ENCODE measurements at places on chromosomes 2 and 18.

GRCh38 chr18:25518716-25519053, 166.7 kb upstream of the ZNF521 start:
- DNase-seq = no peak

- DNase-seq = no peak
These were observed 87.7 kb downstream of the CLIP4 start for GRCh38 chr2:29202819-29203495.

- DNase-seq = peak; percentile 26
These were observed 97.1 kb downstream of the SH3RF3 start for GRCh38 chr2:109226128-109226527.

DNA sequence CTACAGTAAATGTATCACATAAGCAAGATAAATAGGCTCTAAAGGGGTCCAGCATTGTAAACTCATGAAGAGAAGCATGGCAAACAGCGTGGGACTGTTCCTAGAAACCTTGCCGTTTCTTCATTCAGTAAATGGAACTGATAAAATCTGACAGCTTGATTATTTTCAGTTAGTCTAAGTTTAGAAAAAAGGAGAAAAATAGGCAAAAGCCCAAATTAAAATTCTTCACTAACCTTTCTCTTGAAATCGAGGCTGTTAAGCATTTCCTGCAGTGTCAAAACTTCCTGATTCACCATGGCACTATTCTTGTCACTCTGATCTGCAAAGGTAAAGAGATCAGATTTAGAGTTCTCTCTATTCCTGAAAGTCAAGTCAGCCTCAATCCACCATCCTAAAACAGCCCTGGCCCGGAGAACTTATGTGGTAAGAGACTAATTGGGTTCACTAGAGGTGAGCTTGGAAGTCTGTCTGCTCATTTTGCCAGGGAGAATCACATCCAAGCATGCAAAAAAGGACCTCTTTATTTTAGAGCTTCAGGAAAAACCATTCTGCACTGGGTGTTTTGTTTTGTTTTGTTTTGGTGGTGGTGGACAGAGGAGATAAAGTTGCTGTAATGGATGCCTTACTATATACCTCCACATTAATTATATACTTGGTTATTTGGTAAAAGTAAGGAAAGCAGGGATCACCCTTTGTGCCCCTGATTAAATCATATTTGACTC, 52.4 kb upstream of the STAT1 start:
- DNase-seq = no peak

DNA sequence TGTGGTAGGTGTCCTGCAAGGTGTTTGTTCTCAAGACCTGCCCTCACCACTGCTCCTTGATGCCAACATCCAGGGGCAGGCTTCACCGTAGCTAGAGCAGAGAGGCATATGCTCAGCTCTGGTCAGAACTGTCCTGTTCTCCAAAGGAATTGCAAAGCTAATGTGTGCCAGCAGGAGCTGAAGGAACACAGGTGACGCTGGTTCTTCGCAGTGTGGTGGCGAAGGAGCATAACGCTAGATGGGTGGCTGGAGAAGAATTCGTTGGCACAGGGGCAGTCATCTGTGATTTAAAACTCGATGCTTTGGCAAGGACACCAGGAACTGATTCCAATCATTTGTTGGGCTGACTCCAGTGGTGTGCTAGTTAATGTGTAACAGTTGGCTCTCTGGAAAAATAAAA, 11.4 kb upstream of the PER2 start:
- peak; percentile 51 for DNase-seq

- no peak for DNase-seq
These were observed 82.8 kb upstream of the PNPT1 start for GRCh38 chr2:55776479-55776878.
